ENCODE measurements at places on chromosomes 16 and 17.

GRCh38 chr17:18975597-18975996 lies 23.6 kb downstream of the SLC5A10 start:
- no peak for DNase-seq

DNA sequence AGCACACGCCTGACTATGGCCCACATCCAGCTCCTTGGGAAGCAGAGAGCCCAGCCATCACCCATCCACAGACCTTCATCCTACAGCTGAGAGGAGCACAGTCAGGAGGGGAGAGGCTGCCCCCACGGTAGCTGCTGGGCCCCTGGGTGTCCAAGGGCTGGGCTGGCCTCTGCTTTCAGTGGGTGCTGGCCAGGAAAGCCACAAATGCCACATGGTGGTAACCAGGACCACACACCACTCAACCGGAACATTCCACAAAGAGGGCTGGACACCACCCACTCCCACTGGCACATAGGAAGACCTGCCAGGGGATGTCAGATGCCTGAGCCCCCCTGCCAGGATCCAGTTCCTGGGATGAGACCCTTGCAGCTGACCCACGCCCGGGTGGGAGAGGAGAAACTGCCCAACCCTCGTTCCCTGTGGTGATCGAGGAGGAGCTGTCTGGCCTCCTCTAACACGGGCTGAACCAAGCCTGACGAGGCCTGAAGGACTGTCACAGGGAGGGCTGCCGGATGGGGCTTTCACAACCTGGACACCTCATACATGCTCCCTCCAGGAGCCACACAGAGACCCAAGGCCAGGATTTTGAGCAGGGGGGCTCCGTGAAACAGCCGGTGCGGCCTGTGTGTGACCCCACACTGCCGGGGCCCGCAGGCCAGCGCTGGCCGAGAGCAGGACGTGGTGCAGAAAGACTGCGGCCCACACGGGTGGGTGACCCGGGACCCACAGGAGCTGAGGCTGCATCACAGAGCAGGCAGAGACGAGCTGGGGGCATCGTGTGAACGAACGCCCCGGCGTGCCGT lies 30.7 kb downstream of the PIEZO1 start:
- no peak for DNase-seq

- DNase-seq = no peak
Observed at GRCh38 chr17:43769859-43770258, 8.9 kb downstream of the DUSP3 start.

DNA sequence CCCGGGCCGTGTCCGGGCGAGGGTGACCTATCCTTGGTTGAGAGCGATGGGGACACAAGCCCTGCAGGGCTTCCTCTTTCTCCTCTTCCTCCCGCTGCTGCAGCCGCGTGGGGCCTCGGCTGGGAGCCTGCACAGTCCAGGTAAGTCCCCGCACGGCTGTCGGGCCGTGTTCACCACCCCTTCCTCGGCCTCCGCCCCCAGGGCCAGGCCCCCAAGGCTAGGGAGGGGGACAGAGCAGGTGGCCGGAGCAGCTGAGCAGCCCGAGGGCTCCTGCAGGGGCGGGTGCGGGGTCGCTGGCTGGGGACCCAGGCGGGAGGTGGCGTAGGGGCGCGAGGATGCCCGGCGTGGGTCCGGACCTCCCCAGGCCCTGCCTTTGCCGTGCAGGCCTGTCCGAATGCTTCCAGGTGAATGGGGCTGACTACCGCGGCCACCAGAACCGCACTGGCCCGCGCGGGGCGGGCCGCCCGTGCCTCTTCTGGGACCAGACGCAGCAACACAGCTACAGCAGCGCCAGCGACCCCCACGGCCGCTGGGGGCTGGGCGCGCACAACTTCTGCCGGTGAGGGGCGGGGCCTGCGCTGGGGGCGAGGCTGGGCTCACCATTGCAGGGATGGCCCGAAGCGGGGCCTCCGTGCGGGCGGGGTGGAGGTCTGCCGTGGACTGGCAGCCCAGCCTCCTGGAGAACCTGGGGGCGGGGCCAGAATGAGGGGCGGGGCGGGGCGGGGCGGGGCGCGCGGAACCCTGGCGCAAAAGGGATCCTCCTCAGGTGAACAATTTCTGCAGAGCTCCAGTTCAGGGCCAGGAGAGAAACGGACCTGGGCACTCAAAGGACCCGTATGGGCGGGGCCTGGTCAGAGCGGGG lies 631 bp downstream of the KREMEN2 start:
- peak; percentile 71 for DNase-seq

DNA sequence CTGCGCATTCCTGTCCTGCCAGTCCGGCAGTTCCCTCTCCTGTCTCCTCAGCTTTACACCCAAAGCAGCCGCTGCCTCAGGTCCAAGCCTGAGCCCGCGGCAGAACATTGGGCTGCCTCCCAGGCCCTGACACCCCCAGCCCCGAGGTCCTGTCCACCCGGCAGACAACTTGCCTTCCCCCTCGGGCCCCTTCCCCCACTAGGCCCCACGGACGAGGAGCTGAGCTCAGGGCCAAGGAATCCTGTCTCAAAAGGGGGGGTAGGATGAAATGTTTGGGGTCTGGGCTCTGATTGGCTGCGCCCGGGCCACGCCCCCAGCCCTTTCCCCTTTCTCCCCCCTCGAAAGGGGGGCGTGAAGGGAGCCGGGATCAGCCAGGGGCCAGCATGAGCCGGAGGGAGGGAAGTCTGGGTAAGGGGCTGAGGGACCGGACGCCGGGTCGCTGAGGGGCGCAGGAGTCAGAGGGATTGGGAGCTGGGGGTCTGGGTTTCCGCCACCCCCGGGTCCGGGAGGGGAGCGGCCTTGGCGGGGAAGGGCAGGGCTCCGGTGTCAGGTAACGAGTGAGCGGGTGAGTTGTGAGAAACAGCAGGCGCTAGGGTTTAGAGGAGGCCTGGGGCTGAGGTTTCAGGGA lies at the start of gene CTF1:
CTF1 (plus strand) TSS at position 354 of the 628 bp plus-strand sequence; CDS start at position 384, 30 bp downstream.
- DNase-seq = no peak

DNA sequence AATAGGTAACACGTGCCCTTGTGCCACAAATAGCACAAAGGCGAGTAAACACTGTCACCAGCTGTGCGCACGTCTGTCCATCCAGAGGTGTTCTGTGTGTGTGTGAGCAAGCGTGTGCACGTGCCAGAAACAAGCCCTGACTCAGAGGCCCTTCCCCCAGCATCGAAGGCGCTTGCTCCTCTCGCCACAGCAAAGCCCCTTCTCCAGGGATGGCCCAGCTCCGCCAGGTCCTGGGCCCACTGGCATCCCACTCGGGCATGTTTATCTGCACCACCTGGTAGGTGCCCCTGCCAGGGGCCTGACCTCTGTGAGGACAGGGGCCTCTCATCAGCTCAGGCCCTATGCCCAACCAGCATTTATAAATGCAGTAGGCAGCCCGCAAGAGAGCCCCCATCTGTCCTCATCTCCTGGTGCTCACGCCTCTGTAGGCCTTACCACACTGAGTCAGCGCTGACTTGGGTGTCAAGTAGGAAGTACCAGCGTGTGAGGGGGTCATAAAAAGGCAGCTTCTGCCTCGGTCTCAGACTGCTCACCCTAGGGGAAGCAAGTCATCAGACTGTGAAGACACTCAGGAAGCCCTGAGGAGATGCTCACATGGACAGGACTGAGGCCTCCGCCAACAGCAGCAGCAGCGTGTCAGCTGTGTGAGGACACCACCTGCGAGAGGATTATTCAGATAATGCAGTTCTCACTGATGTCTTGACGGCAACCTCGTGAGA lies 10.8 kb downstream of the TMEM235 start:
- DNase-seq = no peak

DNA sequence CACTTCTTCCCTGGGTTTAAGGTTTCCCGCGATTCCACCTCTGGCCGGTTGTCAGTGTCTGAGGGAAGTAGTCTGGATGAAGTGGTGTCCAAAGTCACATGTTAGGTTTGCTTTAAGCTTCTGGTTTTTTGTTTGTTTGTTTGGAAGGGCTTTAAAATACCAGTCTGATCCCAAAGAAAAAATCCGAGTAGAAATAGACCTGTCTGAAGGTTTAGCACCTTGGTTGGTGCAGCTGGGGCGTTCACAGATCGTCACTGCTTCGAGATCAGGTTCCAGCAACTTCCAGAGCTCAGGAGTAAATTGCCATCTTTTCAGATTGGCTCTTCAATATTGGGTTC lies 567 bp downstream of the TMEM97 start:
- DNase-seq = no peak

GRCh38 chr17:43897831-43898230 lies 9.5 kb downstream of the MPP2 start:
- no peak for DNase-seq

- no peak for DNase-seq
Observed at GRCh38 chr17:50657627-50658026, 22.9 kb downstream of the ABCC3 start.

DNA sequence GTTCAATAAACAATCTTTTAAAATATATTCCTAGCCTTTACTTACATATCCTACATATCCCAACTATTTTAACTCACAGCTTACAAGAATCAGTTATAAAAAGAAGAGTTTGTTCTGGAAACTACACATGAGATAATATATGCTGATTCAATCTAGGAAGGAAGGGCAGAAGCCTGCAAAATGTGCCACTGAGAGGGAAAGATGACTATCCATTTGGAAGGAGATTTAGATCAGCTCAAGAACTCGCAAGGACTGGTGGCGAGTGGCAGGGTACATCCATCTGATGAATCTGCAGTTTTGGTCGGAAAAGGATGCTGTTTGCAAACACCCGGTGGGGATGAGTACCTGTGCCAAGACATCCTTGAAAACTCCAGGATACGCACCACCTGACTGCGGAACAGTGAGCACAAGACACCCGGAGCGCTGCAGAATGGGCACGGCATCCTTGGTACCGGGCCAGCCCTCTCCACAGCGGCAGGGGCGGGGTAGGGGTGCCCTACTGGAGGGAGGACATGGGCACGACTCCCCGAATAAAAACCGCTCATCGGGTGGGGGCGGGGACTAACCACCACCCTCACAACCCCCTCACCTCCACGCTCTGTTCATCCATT lies 723 bp downstream of the TRIM37 start:
- peak; percentile 77 for DNase-seq

- no peak for DNase-seq
Observed at GRCh38 chr16:57721356-57722209, 14.0 kb upstream of the KATNB1 start.

DNA sequence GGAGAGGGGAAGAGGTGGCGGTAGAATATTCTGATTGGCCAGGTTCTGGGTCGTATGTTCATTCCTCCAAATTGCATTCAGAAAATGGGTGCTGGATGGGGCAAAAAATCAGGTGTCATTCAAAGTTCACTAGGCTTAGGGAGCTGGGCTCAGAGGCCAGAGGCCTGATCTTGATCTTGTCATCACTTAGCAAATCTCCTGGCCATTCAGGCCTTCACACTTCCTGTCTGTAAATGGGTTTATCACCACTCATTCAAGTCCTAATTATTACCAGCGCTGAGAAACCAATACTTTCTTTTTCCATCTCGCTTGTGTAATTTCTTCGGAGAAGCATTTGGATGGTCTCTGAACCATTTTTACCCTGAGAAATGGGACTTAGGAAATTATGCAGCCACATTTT lies 50.8 kb downstream of the BMERB1 start:
- DNase-seq = no peak

DNA sequence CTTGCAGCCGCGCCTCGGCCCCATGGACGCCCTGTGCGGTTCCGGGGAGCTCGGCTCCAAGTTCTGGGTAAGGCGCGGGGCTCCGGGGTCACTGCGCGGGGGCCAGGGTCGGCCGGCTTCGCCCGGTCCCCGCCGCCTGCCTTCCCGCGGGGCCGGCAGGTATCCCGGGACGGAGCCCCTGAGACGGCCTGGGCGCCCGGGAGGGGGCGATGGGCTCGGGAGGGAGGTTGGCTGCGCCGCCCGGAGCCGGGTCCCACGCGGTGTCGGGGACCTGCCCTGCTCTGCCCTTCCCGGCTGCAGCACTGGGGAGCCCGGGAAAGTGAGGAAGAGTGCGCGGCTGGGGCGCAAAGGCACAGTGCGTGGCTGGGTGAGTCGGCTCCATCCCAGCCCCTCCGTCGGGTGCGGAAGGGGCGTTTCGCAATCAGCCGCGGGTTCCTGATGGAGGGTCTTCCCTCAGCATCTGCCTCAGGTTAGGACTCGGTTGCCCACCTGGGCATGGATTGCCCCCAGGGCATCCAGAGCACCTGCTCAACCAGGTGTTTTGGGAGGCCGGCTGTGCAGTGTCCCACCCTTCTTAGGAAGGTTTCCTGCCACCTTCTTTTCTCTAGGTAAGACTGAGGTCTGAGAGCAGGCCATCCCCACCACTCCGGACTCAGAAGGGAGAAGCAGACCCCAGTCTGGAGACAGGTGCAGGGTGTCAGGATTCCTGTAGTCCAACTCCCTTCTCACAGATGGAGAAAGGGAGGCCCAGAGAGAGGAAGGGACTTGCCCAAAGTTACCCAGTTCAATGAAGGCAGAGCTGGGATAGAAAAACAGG lies 442 bp downstream of the ABCC3 start:
- no peak for DNase-seq

GRCh38 chr17:82649501-82650261 lies 1.4 kb upstream of the WDR45B start:
- no peak for DNase-seq

DNA sequence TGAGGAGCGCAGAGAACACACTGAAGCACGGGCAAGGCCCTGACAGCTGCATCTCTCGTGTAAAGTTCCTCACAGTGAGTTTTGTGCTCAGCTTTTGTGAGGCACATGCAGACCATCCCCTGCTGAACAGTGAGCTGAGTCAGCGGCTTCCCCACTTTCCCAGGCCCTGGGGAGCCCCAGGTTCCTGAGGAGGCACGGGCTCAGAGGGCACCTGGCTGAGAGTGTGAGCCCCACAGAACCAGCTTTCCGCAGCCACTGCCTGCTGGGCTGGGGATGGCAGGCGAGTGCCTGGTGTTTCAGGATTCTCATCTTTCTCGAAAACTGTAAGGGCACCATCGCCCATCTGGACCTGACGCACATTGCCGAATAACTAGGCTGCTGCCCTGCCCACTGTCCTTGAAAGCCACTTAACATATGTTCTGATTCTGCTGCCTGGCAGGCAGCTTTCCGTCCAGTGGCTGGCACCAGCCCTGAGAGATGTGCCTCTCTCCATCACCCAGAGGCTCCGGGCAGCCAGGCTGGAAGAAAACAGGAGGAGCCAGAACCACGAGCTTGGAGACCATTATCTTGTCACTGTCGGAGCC lies 266.7 kb upstream of the FOXF1 start:
- no peak for DNase-seq

- DNase-seq = no peak
Observed at GRCh38 chr16:53643474-53643873, 60.2 kb downstream of the RPGRIP1L start.

GRCh38 chr17:76414334-76415295 lies 30.2 kb downstream of the SPHK1 start:
- DNase-seq = no peak

DNA sequence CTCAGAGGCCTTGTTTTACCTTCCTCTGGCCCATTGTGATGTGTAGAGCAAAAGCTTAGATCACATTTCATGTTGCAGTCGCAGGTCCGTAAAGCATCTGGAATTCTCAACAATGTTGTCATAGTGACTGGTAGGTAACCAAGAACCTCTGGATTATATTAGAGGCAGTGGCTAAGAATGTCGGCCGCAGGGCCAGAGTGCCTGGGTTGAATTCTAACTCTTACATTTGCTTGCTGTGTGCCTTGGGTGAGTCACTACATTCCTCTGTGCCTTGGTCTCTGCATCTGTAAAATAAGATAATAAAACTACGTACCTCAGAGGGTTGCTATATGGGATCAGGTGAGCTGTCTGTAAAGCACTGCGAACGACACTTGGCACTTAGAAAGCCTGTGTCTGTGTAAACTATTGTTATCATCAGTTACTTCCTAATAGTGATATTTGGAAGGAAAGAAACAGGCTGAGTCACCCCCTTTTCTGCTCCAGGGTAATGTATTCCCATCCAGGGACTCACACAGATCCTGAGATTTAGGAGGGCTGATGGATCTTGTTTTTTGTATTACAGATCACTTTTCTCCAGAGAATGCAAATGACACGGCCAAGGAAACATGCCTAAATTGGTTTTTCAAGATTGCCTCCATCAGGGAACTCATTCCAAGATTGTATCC lies 52.2 kb downstream of the VPS35L start:
- DNase-seq = no peak

- peak; percentile 7 for DNase-seq
Observed at GRCh38 chr17:8898126-8898525, 30.7 kb upstream of the PIK3R6 start.
